Stimulated activated CD4-positive, alpha-beta T cell treated with anti-CD3 and anti-CD28 coated beads, Interleukin-2, amount 100 ng/mL, for 24 hours (primary cell): ENCODE measurements at places on chromosomes 1 and 21.

GRCh38 chr1:213287987-213288386 lies 236.9 kb downstream of the RPS6KC1 start:
- DNase-seq: no peak

GRCh38 chr1:56688522-56689026 lies 43.5 kb downstream of the PRKAA2 start:
- no peak for DNase-seq

DNA sequence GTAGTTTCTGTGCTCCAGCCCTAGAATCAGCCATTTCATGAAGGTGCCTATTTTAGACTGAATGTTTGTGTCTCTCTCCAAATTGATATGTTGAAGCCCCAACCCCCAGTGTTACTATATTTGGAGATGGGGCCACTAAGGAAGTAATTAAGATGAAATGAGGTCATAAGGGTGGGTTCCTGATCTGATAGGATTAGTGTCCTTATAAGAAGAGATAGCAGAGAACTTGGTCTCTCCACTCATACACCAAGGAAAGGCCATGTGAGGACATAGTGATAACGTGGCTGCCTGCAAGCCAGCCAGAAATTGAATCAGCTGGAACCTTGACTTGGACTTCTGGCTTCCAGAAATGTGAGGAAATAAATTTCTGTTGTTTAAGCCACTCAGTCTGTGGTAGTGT lies 12.3 kb downstream of the RAVER2 start:
- no peak for DNase-seq

DNA sequence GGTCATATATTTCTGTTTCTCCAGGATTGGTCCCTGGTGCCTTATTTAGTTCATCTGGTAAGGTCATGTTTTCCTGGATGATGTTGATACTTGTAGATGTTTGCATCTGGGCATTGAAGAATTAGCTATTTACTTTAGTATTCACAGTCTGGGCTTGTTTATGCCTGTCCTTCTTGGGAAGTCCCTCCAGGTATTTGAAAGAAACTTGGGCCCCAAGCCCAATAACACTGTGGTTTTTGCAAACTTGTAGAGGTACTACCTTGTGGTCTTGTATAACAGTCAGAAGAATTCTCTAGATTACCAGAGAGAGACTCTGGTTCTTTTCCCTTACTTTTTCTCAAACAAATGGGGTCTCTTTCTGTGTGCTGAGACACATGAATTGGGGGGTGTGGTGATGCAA lies 251.4 kb upstream of the B3GALT2 start:
- no peak for DNase-seq

- no peak for DNase-seq
Measured at GRCh38 chr1:33867684-33868083, 3.8 kb downstream of the HMGB4 start.

DNA sequence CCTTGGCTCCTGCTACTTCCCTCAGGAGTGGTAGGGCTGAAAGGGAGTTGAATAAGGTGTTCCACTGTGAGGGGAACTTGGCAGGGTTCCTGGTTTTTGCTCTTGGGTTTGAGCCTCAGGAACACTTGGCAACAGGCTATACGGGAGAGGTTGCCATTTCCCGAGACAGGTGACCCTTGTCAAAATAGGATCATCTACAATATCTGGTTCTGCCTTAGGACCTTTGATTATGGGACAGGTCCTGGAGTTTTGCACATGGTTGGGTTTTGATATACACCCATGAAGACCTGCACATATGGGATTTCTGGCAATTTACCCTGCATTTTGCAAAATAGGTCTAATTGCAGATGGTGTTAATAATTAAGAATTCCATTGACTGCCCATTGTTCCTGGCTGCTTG lies 31.1 kb downstream of the YY1AP1 start:
- DNase-seq: no peak

- peak; percentile 10 for DNase-seq
Measured at GRCh38 chr1:10835822-10836421, 39.5 kb upstream of the CASZ1 start.

DNA sequence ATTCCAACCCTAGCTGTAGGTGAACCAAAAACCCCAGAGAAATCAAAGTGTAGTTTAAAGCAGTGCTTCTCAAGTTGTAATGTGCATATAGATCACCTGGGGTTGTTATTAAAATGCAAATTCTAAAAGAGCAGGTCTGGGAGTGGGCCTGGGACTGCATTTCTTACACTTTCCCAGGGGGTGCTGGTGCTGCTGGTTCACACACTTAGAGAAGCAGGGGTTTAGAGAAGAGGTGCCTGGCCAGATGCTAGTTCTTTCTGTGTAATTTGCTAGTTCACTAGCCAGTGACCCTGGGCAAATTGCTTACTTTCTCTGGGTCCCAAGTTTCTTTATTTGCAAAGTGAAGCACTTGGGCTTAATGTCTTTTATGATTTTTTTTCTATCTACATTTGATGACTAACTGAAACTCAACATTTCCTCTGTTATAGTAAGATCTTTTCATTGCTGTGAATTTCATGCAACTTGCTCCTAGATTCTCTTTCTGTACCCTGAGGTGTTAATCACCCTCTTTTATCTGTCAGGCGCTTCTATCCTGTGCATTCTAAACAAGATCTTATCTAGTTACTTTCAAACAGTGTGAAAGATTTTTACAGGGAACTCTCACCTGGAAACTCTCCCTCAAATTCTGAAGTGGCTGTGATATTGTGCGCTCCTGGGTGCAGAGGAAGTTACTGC lies 141.9 kb upstream of the UBE2U start:
- DNase-seq: no peak

DNA sequence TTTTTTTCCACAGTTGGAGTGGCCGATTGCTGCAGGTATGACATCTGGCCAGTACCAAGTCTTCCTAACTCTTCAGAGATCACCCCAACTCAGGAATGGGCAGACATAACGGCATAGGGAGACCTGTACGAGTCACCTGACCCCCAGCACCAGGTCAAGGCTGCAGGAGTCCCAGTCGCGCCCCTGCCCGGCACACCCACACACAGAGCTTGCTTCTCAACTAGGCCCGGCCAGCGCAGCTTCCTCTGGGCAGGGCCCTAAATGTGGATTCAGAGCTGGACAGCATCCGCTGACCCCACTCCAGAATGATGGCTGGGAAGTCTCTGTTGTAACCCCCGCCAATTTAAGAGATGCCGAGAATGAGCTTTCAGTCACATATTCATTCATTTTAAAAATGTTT lies 58.8 kb upstream of the CLDN14 start:
- no peak for DNase-seq

DNA sequence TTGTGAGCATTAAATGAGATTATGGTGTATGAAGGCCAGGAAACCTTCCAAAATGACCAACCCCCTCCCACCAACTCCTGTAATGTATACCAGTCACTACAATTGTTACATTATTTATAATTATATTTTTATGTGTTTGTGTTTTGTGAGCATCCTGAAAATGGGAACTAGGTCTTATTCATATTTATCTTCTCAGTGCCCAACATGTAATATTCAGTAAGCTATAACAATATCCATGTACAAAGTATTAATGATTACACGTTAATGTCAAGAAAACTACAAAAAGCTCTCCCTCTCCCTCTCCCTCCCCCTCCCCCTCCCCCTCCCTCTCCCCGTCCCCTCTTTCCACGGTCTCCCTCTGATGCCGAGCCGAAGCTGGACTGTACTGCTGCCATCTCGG lies 19.0 kb upstream of the ASAP3 start:
- no peak for DNase-seq

DNA sequence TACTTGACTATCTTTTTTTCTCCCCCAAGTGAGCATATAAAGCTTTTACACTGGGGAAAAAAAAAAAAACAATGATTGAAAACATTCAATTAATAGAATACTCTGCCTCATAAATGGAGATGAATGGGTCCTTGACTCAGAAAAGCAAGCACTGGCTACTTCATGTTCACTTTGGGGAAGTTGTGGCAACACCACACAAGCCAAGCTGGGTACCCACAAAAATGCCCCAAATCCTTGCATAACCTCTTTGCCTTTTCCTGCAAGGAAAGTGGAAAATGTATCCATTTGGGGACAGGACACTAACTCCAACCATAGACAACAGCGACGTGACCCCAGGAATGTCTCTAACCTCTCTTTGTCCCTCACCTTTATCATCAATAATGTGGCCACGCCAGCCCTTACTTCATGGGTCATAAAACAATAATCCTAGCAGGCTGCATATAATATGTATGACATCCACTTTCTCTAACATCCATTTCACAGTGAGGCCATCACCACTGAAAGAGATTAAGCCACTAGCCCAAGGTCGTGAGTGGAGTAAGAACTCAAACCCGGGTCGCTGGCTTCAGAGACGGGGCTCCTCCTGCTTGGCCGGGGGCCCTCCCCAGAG lies 2.3 kb downstream of the ECE1 start:
- no peak for DNase-seq

DNA sequence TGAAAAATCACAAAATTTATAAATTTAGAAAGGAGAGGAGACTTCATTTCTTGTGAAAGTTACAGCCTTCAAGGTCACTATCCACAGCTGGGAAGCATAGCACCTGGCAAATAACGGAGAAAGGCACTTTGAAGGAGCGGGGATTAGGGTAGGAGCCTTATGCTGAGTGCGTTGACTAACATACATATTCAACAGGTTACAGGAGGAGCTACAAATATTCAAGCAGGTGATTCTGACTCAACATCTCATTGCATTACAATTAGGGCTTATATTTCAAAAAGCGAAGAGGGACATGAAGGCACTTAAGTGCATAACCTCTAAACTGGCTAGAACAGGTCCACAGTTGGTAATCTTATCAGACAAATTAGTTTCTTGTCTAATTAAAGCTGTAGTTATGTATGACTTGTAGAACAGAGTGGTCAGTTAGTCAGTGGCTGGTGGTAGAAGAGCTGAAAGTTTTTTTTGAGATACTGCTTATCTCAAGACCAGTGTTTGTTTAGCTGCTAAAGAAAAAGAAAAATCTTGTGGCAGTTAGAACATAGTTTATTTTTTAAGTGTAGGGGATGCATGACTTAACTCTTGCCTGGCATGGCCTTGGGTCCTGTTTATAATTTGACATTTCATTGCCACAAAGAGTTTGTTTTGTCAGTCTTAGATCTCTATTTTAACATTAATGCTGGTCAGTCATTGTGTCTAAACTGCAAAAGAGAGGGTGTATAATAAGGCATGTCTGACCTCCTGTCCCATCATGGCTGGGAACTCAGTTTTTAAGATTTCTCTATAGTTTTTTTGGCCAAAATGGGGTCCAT lies 311.5 kb downstream of the DUSP10 start:
- DNase-seq: no peak

- DNase-seq: no peak
Measured at GRCh38 chr1:210605099-210605498, 276.4 kb downstream of the HHAT start.

GRCh38 chr1:213572912-213573647 lies 414.7 kb upstream of the PROX1 start:
- DNase-seq: no peak

DNA sequence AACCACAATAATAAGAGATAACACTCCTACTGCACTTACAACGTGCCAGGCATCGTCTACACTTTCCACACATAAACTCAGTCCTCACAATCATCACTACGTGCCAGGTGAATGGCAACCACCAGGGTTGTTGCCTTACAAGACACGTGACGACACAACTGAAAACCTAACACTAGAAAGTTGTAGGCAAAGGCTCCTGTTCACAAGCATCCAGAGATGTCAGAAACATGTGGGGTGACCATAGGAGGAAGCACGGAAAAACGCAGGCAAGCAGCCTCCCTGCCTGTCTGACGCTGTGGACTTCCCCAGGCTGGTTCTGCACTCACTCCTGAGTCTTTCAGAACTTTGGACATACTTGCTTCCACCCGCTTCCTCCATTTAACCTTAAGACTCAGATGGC lies 7.0 kb downstream of the CAPZB start:
- DNase-seq: no peak

DNA sequence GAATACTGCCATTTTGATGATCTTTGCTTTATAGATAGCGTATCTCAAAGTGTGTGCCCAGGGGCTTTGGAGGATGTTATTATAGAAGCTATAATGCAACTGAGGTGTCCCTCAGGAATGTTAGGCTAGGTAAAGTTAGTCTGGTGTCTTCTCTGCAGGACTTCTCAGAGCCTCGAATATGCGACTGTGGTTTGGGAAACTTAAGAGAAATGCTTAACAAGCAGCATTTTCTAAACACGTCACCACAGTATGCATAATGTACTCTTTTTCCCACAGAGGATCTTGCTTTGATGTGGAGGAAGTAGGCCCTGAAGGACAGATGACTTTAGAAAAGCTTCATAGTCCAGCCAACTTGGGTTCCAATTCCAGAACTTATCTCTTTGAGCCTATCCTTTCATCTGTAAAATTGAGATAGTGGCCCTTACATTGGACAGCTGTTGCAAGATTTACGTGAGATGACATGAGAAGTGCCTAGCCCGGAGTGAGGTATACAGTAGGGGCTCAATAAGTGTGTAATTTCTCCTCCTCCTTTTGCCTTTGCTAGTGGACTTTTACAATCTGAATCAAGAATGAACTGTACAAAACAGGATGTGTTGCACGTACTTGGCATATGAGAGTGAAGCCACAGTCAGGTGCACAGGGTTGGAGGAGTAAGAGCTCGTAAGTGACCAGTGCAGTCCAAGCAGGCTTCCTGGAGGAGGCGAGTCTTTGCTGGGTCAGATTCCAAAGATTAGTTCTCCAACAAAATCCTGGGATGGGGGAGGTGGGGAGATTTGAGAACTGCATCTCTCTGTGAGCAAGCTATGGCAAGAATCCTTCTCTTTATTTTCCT lies 29.7 kb upstream of the TRABD2B start:
- no peak for DNase-seq

DNA sequence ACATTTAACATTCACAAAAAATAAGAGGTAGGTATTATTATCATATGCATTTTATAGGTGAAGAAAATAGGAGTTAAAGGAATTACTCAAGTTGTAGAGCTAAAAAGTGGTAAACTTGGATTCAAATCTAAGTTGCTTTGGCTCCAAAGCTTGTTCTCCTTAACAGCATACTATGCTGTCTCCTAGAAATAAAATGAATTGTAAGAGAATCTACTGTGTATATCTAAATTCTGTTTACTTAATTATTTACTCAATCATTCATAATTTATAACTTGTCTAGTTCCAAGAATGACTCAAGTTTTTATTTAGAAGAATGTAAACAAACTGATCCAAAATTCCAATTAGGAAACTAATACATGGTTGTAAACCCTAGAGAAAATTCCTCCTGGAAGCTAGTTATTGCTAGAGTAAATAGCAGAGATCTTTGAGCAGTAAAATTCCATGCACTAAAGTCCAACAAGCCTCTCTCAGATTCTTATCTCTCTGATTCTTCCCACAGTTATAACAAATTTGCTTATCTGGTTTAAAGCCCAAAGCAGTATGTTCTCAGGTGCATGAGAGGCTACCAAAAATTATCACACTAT lies 132.5 kb upstream of the DPT start:
- DNase-seq: no peak

- DNase-seq: no peak
Measured at GRCh38 chr1:196493881-196494280, 114.4 kb downstream of the KCNT2 start.

- no peak for DNase-seq
Measured at GRCh38 chr21:42257091-42257765, 38.3 kb downstream of the ABCG1 start.
